ENCODE measurements at places on chromosomes 16 and 17. TPM values are rescaled to one million over a fixed set of nuclear protein-coding genes. Genes with fewer than 3 reads are reported as not detected.
A peak's percentile ranks its signal among the peaks of the same experiment; 100 is the strongest.

DNA sequence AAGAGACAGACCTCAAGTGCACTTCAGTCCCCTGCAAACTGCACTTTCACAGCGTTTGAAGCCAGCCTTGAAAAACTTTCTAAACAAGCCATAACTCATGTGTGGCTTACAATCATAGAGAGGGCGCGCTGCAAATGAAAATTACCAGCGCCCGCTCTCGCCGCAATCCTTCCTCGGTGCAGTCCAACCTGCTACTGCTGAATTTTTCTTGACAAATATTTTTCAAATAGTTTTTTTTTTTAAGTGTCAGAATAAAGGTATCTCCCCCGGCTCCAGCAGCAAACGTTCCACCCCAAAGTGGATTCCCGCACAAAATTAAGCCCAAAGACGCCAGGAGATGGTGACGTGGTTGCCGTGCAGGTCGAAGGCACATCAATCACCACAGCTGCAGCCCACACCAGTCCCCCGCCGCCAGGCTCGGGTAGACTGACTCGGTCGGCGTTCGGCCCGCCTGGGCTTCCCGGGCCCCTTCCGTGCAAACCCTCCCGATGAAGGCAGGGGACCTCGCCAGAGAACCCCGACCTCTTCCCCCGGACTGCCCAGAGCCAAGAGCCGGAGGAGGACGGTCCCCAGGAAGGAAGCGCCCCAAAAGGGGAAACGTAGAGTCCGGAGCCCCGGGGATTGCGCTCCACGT lies 630 bp downstream of the GRB2 start:
- DNase-seq = peak; percentile 37

GRCh38 chr17:76631821-76632565 lies 11.6 kb downstream of the ST6GALNAC1 start:
- peak; percentile 19 for DNase-seq

DNA sequence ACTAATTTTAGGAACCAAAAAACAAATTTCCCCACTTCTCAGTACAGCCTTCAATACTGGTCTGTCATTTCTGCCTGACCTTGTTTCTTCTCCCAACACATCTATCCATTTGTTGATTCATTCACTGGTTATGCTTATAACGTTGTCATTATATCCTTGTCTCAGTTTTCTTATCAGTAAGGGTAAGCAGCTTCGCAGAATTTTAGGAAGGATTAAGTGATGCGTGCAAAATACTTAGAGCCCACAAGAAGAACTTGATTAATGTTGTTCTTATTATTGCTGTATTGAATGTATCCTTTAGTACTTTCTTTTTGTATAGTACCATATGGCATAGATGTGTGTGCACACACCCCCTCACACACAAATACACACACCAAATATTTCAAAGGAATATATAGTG lies 403.5 kb upstream of the HSBP1 start:
- DNase-seq = no peak

OMG gene
- total RNA-seq = not detected
